ENCODE measurements at places on chromosomes 5 and 9. TPM values are rescaled to one million over a fixed set of nuclear protein-coding genes. Genes with fewer than 3 reads are reported as not detected.

The AMBP gene
- 3.0 TPM for total RNA-seq

The ADGRD2 gene
- not detected for total RNA-seq

The GABRP gene
- total RNA-seq = not detected

The ZMYND19 gene
- 19.7 TPM for total RNA-seq

The C7 gene
- 1.4 TPM for total RNA-seq

The SMIM32 gene
- total RNA-seq = not detected

The KIAA1958 gene
- 4.7 TPM for total RNA-seq

The CFAP90 gene
- total RNA-seq = not detected

The PCDHB13 gene
- total RNA-seq = not detected

The PHF24 gene
- total RNA-seq = not detected

The CD14 gene
- total RNA-seq = 1.8 TPM

The DMRTA1 gene
- not detected for total RNA-seq

The GCNT1 gene
- 9.6 TPM for total RNA-seq

The TNFSF8 gene
- total RNA-seq = 102 TPM

All from T-cell (primary cell).